ENCODE measurements at places on chromosomes 6 and 20.

DNA sequence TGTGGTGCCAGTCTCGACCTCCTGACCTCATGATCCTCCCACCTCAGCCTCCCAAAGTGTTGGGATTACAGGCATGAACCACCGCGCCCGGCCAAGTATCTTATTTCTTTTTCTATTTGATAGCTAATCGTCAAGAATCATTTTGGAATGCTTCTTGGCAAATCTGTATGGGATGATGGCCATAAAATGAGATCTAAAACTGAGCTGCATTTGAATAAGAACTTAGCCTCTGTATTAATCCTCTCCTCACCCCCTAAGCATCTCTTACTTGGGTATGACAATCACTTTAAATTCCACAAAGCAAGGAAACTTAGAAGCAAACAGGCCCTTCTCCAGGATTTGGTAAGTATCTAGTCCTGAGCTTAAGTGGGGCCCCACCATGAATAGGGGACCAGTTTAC is 108.9 kb upstream of the BTBD3 start:
- DNase-seq = no peak

GRCh38 chr6:160429620-160429895 is 81.4 kb downstream of the SLC22A3 start:
- DNase-seq = no peak

- no peak for DNase-seq
These were observed 20.1 kb downstream of the ACOT13 start for GRCh38 chr6:24686946-24687345.

DNA sequence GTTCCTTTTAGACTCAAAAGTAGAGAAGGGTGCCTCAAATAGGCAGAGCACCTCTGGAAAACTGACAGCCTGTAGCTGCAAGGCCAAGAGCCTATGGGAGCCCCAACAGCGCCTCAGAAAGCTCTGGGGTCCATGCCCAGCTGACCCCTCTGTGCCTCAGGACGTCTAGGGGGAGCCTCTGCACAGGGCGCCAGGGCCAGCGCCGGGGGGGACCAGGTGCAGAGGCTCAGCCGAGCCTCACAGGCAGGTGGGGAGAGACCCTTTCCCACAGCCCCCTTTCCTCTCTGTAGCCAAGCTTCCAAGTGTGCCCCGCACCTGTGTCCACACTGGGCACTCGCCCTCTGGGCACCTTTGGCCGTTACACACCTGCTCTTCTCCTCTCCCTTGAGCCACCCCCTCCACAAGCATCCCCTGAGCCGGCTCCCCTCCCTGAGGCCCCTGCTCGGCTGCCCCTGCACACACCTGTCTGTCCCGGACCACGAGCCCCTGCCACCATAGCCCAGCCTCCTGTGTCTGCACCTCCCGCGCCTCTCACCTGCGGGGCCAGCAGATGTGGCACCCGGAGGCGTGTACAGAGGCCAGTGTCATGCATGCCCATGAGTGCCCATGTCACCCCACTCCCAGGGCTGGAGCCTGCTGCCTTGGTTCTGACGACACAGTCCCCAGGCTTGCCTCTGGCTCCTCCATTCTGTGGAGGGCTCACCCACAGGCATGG is 53.2 kb downstream of the GINS1 start:
- no peak for DNase-seq

DNA sequence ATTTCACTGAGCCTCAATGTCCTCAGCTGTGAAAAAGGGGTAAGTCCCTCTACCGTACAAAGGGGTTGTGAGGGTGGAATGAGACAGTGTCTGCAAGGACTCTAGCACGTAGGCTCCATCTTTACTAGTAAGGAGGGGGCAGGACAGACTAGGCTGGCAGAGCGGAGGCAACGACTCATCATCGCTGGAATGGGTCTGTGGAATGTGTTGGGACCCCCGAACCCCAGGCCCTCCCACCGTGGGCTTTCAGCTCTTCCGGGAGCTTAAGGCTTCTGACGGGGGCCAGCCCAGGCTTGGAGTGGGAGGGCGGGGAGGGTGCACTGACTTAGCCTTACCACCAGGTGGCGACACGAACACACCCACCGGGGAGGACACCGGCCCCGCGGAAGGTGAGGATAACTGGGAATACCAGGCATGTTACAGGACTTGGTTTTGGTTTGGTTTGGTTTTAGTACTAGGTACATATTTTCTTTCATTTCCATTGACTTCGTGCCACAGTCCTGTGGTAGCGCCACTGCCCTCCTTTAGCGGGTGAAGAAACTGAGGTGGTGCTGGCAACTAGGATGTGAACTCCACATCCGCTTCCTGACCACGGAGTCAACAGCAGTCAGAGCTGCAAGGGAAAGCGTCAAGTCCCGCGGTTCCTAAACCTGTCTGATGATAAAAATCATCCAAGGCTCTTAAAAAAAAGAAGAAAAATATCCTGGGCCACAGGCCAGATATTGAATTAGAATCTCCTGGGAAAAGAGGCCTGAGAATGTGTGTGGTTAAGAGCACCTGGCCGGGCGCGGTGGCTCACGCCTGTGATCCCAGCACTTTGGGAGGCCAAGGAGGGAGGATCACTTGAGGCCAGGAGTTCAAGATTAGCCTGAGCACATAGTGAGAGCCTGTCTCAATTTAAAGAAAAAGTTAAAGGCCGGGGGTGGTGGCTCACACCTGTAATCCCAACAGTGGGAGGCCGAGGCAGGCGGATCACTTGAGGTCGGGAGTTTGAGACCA is 10.3 kb upstream of the TULP1 start:
- DNase-seq = peak; percentile 53

DNA sequence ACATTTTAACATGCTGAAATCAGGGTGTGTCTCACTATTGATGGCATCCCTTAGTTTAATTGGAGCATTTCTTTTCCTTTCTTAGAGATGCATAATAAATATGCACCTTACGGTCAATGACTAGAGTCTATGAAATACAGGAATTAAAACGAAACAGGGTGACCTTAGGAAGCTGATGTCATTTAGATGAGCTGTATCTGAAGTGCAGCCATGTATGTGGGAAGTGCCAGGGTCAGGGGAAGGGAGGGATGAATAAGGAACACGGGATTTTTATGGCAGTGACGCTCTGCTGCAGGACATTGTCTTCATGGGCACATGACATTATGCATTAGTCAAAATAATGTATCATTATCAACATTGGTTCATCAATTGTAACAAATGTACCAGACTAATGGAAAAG is 84.0 kb downstream of the AGPAT4 start:
- DNase-seq = no peak

GRCh38 chr6:52293067-52293466 is 8.5 kb upstream of the MCM3 start:
- no peak for DNase-seq
